ENCODE measurements at places on chromosomes 5 and 9. TPM values are rescaled to one million over a fixed set of nuclear protein-coding genes. Genes with fewer than 3 reads are reported as not detected.

GRCh38 chr9:119827526-119827925, 458.3 kb upstream of the BRINP1 start:
- DNase-seq = no peak

DNA sequence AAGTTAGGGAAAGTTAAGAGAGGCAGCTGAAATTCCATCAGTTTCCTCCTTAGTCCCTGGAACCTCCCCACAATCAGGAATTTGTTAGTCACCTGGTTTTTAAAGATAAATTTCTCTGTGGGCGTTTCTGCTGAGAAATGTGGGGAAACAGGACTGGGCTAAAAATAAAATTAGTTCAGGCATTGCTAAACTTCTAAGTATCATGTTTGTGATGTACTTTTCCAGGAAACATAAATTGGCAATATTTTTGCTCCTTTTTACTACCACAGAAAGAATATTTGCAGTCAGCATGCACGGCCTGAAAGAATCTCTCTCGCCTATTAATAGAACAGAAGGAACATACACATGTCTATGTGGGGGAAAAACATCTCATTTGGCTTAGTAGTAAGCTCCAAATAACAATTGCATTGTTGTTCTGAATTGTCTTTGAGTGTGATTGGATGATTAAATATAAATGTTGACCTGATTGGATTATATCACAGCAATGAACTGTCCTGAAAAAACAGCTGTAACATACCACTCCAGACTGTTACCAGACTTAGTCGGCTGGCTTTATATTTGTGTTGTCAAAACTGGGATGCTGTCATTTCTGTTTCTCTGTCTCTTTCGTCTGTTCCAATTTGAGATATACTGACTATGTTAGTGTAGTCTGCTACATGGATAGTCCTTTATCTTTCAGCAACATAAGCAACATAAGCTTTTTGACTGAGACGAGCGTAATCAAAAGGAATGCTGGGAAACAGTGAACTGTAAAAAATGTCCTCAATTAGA, 12.9 kb downstream of the TJP2 start:
- no peak for DNase-seq

GRCh38 chr5:142754031-142754430, 16.1 kb upstream of the ARHGAP26 start:
- DNase-seq = no peak

DNA sequence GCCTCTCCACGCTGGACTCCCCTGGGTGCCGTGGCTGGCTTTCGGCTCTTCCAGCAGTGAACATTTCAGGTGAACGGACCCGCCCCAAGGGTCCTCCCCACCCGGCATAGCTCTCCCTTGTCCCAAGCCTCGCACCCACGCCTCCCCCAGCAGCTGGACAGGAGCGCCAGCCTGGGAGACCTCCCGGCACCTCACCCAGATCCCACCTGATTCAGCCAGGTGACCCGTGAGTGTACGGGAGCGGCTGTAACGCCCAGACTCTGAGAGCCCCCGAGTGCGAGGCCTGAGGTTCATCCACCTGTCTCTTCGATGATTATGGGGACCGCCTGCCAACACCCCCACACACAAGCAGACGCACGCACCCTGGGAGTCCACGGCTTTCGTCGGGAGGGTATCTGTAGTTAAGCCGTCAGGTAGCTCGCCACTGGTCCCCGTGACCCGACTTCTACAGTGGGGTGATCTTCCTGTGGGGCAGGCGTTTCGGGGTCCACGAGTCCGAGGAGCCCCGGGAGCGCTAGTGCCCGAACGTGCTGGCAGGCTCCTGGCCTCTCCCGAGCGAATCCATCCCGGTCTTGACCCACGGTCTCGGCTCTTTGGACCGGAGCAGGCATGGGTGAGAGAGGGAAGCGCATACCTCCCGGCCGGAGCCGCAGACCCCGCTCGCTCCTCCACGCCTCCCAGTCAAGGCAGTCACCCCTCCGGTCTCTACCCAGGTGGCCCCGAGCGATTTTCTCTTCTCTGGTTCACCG, 14.9 kb downstream of the TRIM7 start:
- DNase-seq = no peak

DNA sequence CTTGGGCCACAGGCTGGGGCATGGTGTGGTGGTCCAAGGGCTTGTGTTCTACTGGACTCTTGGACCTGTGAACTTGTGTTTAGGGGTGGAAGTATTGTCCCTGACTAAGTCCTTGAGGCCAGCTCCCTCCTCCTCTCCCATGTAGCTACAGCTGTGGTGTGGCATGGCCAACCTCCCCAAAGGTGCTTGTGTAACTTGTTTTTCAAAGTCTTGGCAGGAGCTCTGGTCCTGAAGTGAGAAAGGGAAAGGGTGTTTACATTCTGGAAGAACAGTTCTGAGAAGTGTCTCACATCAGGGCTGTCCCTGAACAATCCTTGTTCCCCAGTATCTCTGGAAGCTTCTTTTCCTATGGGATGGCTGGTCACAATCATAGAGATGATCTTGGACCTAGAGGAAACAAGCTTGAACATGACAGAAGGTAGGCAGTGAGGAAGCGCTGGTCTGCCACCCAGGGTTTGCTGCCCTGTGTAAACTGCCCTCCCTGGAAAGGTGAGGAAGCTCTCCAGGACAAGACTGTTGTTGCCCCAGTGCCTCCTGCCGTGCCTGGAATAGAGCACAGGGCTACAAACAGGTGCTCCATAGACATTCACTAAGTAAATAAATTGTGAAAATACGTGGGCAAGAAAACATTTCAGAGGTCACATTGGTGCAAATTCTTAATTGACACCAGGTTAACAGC, 64.6 kb upstream of the KLF9 start:
- no peak for DNase-seq

Gene TRUB2
- total RNA-seq = 30.1 TPM

Gene PCDHGC4
- 18.4 TPM for total RNA-seq

Gene SPINK7
- not detected for total RNA-seq

Gene PJA2
- 310 TPM for total RNA-seq

Gene TMEM252
- total RNA-seq = not detected

Gene PDE6A
- not detected for total RNA-seq

Gene GDA
- 108 TPM for total RNA-seq

Gene TTF1
- 16.6 TPM for total RNA-seq
